Astrocyte (in vitro differentiated cells and primary cell): ENCODE measurements at places on chromosomes 11 and 22. TPM values are rescaled to one million over a fixed set of nuclear protein-coding genes. Genes with fewer than 3 reads are reported as not detected.
A peak's percentile ranks its signal among the peaks of the same experiment; 100 is the strongest.

DNA sequence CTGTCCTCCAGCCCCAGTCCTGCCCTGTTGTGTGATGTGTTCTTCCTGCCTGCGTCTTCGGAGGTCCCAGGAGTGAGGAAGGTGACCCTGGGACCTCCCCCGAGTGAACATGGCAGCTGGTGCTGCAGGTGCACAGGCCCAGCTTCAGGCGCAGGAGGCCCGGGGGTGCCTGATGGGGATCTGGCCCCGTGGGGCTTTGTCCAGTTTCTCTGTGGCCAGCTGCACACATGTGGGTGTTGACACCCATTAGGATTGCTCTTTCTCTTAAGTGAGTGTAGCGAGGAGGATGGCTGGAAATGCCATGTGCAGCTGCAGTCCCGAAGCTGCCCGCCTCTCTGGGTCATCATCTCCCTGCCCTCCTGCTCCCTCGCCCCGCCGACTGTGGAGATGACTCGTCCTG, 1279.7 kb downstream of the BRD1 start:
- no peak overlapping the region for H3K27ac ChIP-seq
- DNase-seq, result no peak
- H3K27me3 ChIP-seq, result no peaks in the 10 kb centered on the region
- H3K4me1 ChIP-seq, result no peaks in the 10 kb centered on the region
- H3K36me3 ChIP-seq, result no peaks in the 10 kb centered on the region

- H3K4me1 ChIP-seq, result no peaks in the 10 kb centered on the region
- H3K27me3 ChIP-seq, result peaks cover 2% of the 10 kb centered on the region
- no peak overlapping the region for H3K4me3 ChIP-seq
- no peak for DNase-seq
Observed at GRCh38 chr22:49446759-49447710, 380.6 kb downstream of the BRD1 start.

- H3K27ac ChIP-seq, result no peak overlapping the region
- H3K36me3 ChIP-seq, result no peaks in the 10 kb centered on the region
- H3K4me3 ChIP-seq, result no peak overlapping the region
- DNase-seq, result no peak
- no peaks in the 10 kb centered on the region for H3K4me1 ChIP-seq
Observed at GRCh38 chr11:125025968-125026367, 37.1 kb upstream of the SLC37A2 start.

DNA sequence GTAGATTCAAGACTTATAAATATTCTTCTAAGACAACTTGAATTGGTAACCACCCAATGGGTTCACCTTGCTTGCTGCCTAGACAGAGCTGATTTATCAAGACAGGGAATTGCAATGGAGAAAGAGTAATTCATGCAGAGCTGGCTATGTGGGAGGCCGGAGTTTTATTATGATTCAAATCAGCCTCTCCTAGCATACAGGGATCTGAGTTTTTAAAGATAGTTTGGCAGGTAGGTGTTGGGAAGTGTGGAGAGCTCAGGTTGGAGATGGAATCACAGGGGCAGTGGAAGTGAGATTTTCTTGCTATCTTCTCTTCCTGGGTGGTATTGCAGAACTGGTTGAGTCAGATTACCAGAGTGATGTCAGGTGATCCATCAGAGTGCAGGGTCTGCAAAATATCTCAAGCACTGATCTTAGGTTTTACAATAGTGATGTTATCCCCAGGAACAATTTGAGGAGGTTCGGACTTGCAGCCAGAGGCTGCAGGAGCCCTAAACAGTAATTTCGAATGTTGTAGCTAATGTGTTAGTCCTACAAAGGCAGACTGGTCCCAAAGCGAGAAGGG, 1448.6 kb upstream of the RAG2 start:
- no peaks in the 10 kb centered on the region for H3K36me3 ChIP-seq
- no peaks in the 10 kb centered on the region for H3K4me1 ChIP-seq
- no peaks in the 10 kb centered on the region for H3K27me3 ChIP-seq
- DNase-seq, result no peak
- no peak overlapping the region for H3K27ac ChIP-seq

The FOSL1 gene
- total RNA-seq, result 24.5 and 37.9 TPM in 2 replicates

DNA sequence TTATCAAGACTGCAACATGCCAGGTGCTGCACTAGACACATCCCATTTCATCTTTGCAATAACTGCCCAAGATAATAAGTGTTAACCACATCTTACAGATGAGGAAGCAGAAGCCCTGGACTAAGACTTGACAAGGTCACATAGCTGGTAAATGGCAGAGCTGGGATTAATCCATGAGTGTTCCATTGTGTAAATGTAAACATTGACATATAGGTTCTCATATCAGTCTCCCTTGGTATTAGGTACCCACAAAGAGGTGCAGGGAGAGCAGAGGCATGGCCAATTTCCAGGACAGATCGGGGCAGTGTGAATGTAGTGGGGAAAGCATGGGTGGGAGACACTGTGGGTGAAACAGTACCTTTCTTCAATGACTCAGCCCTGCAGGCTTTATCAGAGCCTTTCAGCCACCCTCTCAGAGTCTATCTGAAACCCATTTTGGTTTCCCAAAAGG, 17.9 kb downstream of the MICAL2 start:
- peak overlapping the region; percentile 79 for H3K27ac ChIP-seq
- DNase-seq, result no peak
- H3K4me1 ChIP-seq, result peaks cover 65% of the 10 kb centered on the region
- H3K27me3 ChIP-seq, result no peaks in the 10 kb centered on the region
- H3K36me3 ChIP-seq, result peaks cover 48% of the 10 kb centered on the region
- no peak overlapping the region for H3K4me3 ChIP-seq

The SEPTIN3 gene
- total RNA-seq, result 0.43 and 0.52 TPM in 2 replicates

DNA sequence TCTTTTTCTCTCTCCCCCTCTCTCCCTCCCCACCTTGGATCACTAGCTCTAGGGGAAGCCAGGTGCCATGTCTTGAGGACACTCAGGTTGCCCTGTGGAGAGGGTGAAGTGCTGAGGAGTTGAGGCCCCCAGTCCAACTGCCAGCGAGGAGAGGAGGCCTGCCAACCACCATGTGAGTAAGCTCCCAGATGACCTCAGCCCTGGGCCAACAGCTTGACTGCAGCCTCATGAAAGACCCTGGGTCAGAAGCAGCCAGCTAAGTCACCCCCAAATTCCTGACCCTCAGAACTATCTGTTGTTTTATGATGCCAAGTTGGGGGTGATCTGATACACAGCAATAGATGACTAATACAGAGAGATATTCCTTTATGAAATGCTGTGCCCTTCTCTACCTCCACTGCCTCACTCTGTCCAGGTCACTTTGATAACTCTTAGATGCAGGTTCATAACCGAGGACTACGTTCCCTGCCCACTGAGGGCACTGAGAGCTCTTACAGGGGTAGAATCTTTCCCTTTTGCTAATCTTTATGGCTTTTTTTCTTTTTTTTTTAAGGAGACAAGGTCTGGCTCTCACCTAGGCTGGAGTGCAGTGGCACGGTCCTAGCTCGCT, 8.0 kb downstream of the ARFGAP3 start:
- H3K4me1 ChIP-seq, result peaks cover 17% of the 10 kb centered on the region
- peaks cover 11% of the 10 kb centered on the region for H3K36me3 ChIP-seq
- no peak for DNase-seq
- H3K4me3 ChIP-seq, result no peak overlapping the region

The DBX1 gene
- not detected in 2 replicates for total RNA-seq

The TTC28 gene
- 23.2 and 24.4 TPM in 2 replicates for total RNA-seq

- no peaks in the 10 kb centered on the region for H3K36me3 ChIP-seq
- H3K27ac ChIP-seq, result no peak overlapping the region
- peaks cover 18% of the 10 kb centered on the region for H3K4me1 ChIP-seq
- H3K27me3 ChIP-seq, result no peaks in the 10 kb centered on the region
- DNase-seq, result no peak
- no peak overlapping the region for H3K4me3 ChIP-seq
Observed at GRCh38 chr11:119468511-119468910, 45.5 kb upstream of the THY1 start.

- peak overlapping the region; percentile 69 for H3K4me3 ChIP-seq
- no peak overlapping the region for H3K27ac ChIP-seq
- peaks cover 34% of the 10 kb centered on the region for H3K4me1 ChIP-seq
- H3K36me3 ChIP-seq, result no peaks in the 10 kb centered on the region
Observed at GRCh38 chr11:2901854-2902783, 16.5 kb upstream of the CDKN1C start.

The TEX54 gene
- not detected in 2 replicates for total RNA-seq

- H3K4me3 ChIP-seq, result no peak overlapping the region
- H3K36me3 ChIP-seq, result no peaks in the 10 kb centered on the region
- no peak for DNase-seq
- H3K27me3 ChIP-seq, result no peaks in the 10 kb centered on the region
Observed at GRCh38 chr11:4156571-4156970, 62.0 kb downstream of the RRM1 start.

The PIK3IP1 gene
- 21.4 and 22.3 TPM in 2 replicates for total RNA-seq

DNA sequence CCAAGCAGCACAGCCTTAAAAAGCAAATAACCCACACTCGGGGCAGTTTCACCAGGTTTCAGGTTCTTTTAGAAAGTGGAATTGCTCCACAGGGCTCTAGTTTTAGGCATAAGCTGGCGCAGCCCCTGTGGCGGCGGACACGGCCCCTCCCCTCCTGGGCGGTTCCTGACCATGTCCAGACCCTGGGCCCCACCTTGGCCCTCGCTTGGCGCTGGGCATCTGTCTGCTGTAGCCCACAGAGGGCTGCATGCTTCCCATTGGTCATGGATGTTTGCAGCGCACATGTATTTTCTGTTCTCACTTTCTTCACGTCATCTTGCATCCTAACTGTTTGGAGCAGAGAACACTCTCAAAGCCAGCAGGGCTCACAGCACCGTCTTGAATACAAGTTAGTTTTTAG, 244.3 kb downstream of the BRD1 start:
- H3K36me3 ChIP-seq, result no peaks in the 10 kb centered on the region
- H3K4me1 ChIP-seq, result no peaks in the 10 kb centered on the region
- no peak for DNase-seq
- no peak overlapping the region for H3K27ac ChIP-seq
- H3K27me3 ChIP-seq, result no peaks in the 10 kb centered on the region
- no peak overlapping the region for H3K4me3 ChIP-seq

The OR51B5 gene
- not detected in 2 replicates for total RNA-seq

DNA sequence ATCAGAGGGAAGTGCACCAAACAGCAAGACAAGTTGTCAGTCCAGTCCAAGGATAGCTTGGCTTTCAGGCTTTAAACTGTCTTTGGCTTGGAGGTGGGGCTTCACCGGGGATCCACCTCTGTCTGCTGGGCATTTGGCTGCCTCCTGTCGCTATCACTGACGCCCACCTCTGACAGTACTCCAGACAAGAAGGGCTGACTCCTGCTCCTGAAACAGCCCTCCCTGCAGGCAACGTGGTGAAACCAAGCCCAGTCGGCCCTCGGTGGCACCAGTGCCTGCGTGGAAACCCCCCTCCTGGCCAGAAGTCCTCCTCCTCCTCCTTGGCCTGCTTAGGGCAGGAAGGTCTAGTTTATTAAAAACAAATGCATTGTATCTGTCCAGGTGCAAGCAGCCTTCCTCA, 16.9 kb downstream of the DHCR7 start:
- no peak overlapping the region for H3K27ac ChIP-seq
- no peak for DNase-seq
- H3K27me3 ChIP-seq, result no peaks in the 10 kb centered on the region

The MUC2 gene
- total RNA-seq, result not detected in 2 replicates

The OR52M1 gene
- total RNA-seq, result not detected in 2 replicates

DNA sequence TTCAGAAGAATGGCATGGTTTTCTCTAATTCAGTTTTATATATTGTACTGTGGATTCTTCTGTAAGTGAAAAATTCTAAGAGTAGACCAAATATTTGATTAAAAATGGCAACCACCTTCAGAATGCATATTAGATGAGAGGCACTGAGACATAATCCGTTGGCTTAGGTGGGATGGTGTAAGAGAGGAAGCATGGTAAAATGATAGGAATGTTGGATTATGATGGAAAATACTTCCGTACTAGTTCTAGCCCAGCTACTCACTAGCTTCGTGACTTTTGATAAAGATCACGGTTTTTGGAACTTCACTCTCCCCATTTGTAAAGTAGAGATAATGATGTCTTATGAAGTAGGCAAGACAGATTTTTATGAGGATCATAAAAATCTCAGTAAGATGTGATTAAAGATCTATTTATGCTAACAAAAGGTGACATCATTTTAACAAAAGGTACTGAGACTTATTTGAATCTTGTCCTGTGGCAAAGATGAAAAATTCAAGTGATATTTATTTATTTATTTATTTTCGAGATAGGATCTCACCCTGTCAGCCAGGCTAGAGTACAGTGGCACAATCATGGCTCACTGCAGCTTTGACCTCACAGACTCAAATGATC, 37.5 kb downstream of the UVRAG start:
- H3K4me3 ChIP-seq, result no peak overlapping the region
- no peaks in the 10 kb centered on the region for H3K27me3 ChIP-seq
- no peak overlapping the region for H3K27ac ChIP-seq
- no peak for DNase-seq
- H3K4me1 ChIP-seq, result no peaks in the 10 kb centered on the region

The MLC1 gene
- 0.09 and 0.70 TPM in 2 replicates for total RNA-seq

GRCh38 chr11:86050196-86050709, 18.6 kb downstream of the PICALM start:
- H3K27ac ChIP-seq, result no peak overlapping the region
- no peak overlapping the region for H3K4me3 ChIP-seq
- H3K4me1 ChIP-seq, result peaks cover 10% of the 10 kb centered on the region
- H3K36me3 ChIP-seq, result no peaks in the 10 kb centered on the region
- H3K27me3 ChIP-seq, result no peaks in the 10 kb centered on the region

DNA sequence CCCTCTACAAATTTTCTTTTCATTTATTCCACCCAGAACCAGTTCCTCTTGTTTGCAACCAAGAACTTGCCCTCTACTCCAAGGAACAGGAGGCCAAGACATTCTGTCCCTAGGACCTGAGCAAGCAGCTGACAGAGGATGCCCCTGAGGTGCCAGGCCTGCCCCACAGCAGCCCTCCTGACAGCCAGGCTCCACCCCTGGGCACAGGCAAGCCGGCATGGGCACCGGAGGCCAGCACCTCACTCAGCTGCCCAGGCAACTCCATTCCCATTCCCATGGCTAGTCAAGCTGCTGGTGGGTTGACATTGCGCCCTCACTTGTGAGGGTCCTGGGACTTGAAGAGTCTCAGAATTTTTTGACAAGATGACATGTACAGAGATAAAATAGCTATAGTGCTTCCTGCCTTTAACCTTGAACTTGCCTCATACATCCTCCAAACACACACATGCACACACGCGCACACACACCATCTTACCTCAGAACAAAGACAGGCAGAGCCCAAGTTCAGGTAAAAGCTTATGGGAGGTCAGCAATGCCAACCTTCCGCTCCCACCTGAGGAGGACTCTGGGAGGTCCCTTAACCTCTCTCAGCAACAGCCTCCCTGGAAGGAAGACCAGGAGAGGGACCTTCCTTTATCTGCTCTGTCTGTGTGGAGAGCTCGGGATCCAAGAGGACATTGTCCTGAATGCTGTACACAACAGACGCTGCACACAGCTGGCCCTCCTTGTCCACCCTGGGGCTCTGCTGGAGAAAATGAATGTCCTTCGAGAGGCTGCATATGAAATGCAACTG, 620.9 kb upstream of the CADM1 start:
- H3K27me3 ChIP-seq, result no peaks in the 10 kb centered on the region
- H3K4me3 ChIP-seq, result no peak overlapping the region
- no peaks in the 10 kb centered on the region for H3K36me3 ChIP-seq
- no peak for DNase-seq
- no peak overlapping the region for H3K27ac ChIP-seq

- H3K36me3 ChIP-seq, result no peaks in the 10 kb centered on the region
- DNase-seq, result no peak
- H3K4me1 ChIP-seq, result peaks cover 4% of the 10 kb centered on the region
- H3K27me3 ChIP-seq, result peaks cover 2% of the 10 kb centered on the region
Observed at GRCh38 chr22:50082197-50082715, 3.0 kb downstream of the MLC1 start.

- no peak overlapping the region for H3K27ac ChIP-seq
- no peak overlapping the region for H3K4me3 ChIP-seq
- H3K4me1 ChIP-seq, result no peaks in the 10 kb centered on the region
- peak; percentile 81 for DNase-seq
- H3K36me3 ChIP-seq, result no peaks in the 10 kb centered on the region
Observed at GRCh38 chr11:109939166-109939810, 153.9 kb upstream of the ZC3H12C start.

GRCh38 chr11:3836903-3837302, 3.9 kb downstream of the RHOG start:
- H3K36me3 ChIP-seq, result peaks cover 2% of the 10 kb centered on the region
- no peak for DNase-seq
- no peaks in the 10 kb centered on the region for H3K27me3 ChIP-seq
- peaks cover 22% of the 10 kb centered on the region for H3K4me1 ChIP-seq
- H3K4me3 ChIP-seq, result no peak overlapping the region
